ENCODE measurements at places on chromosomes 12 and 14.
A peak's percentile ranks its signal among the peaks of the same experiment; 100 is the strongest.

DNA sequence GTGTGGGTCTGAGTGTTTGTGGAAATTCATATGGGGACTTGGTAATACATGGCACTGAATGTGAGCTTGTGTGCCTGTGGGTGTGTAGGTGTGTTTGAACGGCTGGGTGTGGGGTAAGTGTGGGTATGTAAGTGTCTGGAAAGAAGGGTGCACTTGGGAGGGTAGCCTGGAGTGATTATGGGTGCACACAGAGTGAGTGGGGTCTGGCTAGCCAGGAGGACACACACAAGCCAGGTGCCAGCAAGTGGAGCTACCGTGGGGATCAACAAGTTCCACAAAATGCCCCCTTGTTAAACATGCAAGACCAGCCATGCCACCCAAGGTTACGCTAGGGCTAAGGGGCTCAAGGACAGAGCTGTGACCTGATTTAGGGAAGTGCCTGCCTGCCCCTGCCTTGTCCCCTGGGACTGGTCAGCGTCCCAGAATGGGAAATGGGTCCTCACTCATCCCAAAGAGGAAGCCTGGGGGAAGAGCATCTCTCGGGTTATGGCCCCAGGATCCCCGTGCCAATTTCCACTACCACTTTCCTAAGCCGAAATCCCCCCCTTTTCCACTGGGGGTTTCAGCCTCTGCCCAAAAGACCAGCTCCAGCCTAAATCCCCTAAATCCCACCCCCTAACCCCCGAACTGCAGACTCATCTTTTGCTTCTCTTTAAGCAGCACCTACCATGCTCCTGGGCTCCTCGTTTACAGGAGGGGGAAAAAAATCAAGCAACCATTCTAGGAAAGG lies 118.6 kb downstream of the DICER1 start:
- DNase-seq: no peak

GRCh38 chr12:128844031-128844635 lies 9.1 kb upstream of the GLT1D1 start:
- DNase-seq: no peak

- no peak for DNase-seq
Measured at GRCh38 chr12:66405395-66405794, 103.1 kb downstream of the HELB start.

DNA sequence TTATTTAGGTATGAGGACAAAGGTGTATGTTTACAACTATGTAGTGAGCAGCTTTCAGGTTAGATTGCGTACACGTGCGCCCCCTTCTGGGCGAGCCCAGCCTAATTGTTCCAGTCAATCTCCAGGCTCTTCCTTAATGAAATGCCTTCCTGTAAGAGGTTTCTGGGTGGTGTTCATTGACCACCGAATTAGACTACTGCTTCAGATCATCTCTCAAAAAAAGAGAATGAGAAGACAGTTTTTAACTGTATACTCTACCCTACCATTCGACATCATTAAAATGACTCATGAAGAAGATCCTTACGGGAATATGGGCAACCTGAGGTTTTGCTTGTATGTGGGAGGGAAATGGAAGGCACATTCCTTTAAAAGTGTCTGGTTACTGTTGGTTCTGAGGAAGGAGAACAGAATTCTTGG lies 2.1 kb downstream of the LUM start:
- no peak for DNase-seq

DNA sequence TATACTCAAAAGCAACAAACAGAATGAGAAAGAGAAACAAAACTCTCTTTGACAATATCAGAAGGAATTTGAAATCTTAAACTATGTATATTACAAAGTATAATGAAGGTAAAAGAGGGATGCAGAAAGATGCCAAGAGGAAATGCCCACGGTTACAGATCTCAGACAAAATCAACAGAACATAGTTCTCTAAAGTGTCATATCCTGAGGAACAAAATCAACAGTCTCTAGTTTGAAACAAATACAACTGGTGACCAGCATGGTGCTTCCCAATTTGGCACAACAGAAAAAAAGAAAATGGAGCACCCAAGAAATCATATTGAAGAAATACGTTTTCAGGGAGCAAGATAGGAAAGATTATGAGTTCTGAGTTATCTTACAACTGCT lies 116.5 kb downstream of the METTL25 start:
- no peak for DNase-seq

DNA sequence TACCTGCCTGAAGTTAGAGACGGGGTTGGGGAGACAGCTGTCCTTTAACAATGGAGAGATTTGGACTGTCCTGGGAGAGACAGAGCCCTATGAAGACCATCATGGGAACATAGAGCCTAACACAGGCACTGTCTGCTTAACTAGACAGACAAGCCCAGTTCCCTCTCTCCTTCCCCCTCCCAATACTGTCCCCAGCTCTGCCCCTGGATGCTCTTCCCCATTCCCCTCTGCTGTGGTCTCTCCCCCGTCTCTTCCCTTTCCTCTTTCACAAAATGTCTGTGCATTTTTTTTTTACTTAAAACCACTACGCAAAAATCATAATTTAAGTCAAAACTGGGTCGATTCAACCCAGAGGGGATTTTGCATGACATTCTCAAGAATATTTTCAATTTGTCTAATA lies 232.9 kb downstream of the CHST11 start:
- DNase-seq: no peak

DNA sequence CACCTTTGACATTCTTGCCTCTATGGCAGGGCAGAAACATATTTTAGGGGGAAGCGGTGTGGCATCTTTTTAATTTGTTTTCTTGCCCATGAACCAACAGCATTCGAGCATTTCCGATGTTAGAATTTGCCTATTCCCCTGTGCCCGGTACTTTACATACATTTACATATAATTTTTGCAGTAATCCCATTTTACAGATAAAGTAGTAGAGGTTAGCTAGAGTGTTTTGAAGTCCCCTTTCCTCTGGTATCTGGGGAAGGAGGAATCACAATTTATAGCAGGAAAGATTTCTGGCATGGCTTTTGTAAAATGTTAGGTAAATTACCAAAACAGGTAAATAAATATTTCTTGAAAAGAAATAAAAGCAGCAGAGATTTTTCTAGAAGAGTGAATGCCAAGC lies 1.6 kb downstream of the BORCS5 start:
- no peak for DNase-seq

- DNase-seq: no peak
Measured at GRCh38 chr12:44497044-44497443, 379.1 kb downstream of the NELL2 start.

DNA sequence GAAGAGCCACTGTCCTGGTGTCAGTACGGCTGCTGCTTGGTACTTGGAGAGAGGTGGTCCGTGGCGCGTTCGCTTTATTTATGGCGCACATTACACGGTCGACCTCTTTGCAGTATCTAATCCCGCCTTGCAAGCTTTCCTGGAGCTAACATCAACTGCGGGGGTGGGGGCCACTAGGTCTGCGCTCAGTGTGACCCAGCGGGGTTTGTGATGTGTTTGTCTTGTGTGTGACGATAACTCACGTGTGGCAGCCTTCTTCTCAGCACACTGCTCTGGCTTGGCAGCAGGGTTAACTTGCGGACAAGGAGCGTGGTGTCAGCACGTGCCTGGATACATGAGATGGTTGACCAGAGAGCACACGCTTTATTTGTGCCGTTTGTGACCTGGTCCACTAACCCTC lies 122.2 kb upstream of the RTL1 start:
- DNase-seq: no peak

- DNase-seq: no peak
Measured at GRCh38 chr14:85316701-85317410, 213.1 kb upstream of the FLRT2 start.

- DNase-seq: no peak
Measured at GRCh38 chr12:95017482-95017881, 14.0 kb upstream of the NDUFA12 start.

DNA sequence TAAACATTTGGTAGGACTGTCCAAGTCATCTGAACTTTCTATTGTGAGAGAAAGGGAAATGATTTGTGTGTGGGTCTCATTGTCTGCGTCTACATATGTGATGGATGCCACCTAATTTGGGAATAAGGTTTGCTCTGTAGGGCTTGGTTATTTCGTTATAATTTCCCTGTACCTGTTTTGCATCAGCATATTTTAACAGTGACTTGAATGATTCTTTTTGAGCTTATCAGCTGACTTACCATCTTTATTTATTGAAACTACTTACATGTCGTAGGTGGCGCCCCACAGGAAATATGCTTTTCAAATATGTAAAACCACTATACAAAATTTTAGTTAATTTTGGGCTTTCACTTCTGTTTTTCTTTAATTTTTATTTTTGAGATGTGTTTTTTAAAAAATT lies 56.5 kb upstream of the BCAT1 start:
- DNase-seq: no peak

DNA sequence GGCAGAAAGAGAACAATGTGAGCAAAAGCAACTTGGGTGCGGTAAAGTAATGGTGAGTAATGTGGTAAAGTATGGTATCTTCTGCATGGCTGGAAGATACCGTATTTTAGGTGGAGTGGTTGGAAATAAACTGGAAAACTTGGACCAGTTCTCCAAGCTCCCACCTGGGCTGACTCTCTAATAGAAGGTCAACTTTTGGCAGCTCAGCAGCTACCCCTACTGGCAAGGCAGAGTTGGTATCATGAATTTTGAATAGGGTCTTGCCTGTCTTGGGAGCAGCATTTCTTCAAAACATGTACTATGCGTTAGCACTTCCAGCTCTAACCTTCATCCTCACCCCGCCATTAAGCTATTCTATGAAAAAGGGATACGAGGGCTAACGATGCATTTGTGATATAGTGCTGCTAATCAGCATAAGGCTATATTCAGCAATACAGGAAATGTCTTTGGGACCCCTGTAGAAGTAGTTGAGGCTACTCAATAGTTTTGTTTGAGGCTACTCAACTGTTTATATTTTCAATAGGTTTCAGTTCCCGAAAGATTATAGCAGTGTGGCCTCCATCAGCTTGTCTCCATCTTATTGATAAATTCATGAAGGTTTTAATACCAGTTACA lies 276.3 kb upstream of the FAR2 start:
- peak; percentile 28 for DNase-seq

GRCh38 chr12:11826574-11826973 lies 177.1 kb downstream of the ETV6 start:
- DNase-seq: no peak

GRCh38 chr12:120688527-120689071 lies 1.6 kb downstream of the MLEC start:
- no peak for DNase-seq

DNA sequence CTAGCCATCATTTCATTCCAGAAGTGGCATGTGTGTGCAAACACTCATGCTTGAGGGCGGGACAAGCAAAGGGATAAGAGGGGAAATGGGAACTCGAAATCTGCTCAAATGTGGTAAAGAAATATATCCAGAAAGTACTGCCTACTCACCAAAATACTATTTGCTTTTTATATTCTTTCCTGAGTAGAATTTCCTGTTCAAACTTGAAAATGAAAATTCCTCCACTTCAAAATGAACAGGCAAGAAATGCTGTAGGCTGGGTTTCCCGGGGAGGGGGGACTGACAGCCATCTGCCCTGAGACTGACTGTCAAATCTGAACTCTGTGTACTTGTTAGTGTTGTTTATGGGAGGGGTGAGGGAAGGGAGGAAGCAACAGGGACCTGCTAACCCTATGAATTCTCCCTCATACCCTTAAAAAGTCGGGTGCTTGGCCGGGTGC lies 34.6 kb downstream of the NTF3 start:
- DNase-seq: no peak

DNA sequence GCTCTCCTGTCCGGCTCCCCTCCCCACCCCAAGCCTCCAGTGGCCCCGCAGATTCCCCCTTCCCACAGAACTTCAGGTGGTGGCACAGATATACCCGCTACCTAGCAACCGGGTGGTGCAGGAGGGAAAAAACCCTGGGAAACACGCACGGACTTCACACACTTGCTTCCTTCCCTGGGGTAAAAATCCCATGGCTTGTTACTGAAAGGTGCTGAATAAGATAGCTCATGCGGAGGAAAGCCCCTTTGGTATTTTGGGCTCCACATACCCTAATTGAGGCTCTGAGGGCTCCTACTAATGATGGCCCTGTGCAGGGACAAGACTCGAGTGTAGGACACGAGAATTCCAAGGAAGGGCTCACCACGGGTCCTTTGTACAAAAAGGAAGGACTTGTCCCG lies 869 bp upstream of the RIMBP2 start:
- no peak for DNase-seq

DNA sequence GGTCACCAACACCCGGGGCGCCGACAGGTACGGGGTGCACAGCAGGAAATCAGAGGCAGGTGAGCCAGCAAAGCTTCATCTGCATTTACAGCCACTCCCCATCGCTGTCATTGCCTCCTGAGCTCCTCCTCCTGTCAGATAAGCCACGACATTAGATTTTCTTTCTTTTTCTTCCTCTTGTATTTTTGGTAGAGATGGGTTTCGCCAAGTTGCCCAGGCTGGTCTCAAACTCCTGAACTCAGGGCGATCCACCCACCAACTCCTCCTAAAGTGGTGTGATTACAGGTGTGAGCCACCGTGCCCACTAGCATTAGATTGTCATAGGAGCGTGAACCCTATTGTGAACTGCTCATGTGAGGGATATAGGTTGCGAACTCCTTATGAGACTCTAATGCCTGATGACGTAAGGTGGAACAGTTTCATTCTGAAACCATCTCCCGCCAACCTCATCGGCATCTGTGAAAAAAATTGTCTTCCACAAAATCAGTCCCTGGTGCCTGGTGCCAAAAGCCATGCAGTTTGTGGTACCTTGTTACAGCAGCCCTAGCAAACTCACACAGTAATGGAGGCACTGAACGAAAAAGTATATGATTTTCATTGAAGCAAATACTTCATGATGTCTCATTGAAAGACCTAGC lies 1.5 kb downstream of the STYK1 start:
- DNase-seq: no peak

GRCh38 chr14:78951602-78952001 lies 781.4 kb downstream of the NRXN3 start:
- DNase-seq: no peak

GRCh38 chr14:91847693-91848092 lies 19.6 kb downstream of the TC2N start:
- no peak for DNase-seq

GRCh38 chr12:123145211-123145610 lies 5.7 kb downstream of the PITPNM2 start:
- no peak for DNase-seq

- DNase-seq: no peak
Measured at GRCh38 chr12:114967151-114967550, 283.2 kb upstream of the TBX3 start.

GRCh38 chr14:54114941-54115340 lies 158.3 kb upstream of the BMP4 start:
- no peak for DNase-seq

DNA sequence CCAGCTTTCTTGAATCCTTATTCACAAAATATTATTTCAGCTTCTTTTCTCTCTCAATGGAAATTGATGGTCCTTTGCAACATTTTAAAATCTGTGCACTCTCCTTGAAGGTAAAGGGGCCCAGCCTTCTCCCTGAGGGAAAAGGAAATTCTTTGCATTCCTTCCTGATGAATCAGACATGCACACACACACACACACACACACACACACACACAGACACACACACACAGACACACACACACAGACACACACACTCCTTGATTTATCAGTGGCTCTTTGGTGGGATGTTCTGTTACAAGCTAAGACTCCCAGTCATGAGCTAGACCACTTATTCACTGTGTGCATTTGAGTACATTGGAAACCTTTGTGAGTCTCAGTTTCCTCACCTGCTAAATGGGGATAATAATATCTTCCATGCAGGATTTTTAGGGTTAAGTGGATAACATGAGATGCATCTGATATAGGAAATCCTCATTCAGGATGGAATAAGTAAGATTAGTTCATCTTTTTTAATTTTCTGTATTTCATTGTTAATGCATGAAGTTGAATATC lies 45.1 kb upstream of the HMGA2 start:
- DNase-seq: no peak

- no peak for DNase-seq
Measured at GRCh38 chr14:65472189-65472588, 59.7 kb downstream of the FUT8 start.

- no peak for DNase-seq
Measured at GRCh38 chr14:85501751-85502150, 28.2 kb upstream of the FLRT2 start.
